CMK (cell line): ENCODE measurements at places on chromosomes 7 and 10.

GRCh38 chr7:155787171-155787851 is 25.0 kb downstream of the SHH start:
- DNase-seq = no peak

DNA sequence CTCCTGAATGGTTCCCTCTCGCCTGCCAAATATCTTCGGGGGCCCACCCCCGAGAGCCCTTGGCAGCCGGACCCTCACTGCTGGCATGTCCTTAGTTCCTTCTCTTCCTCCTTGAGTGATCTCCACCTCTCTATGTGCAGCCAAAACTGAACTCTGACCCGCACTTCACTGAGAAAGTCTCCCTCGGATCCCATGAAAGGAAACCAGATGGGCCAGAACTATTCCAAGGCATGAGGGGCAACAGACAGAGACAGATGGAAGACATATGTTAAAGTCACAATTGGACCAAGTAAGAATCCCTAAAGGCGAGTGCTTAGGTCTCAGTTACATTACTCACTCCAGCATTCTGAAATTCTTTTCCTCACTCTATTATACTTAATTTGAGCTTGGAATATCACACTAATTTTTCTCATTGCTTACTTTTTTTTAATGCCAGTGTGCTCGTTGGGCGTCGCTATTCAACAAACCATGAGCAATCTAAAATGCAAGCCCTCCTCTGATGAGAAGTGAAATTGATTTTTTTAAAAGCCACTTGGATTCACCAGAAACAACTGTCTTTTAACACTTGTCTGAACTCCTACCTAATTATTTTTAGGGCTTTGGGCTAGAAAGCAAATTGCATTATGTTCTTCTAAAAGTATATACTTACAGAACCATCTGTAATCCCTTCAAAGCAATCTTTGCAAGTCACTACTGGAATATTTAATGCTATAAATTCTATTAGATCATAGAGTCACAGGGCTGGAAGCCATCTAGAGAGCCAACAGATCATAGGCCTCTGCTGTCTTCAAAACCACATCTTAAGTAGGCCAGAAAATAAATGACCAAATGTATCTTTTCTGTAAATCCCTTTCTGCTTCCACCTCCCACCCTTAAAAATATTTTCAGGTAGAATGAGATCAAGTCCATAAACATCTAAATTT is 43.3 kb upstream of the EZH2 start:
- DNase-seq = no peak

- no peak for DNase-seq
Measured at GRCh38 chr7:150339409-150339809, 2.0 kb downstream of the RARRES2 start.

- DNase-seq = no peak
Measured at GRCh38 chr10:93131986-93132385, 58.3 kb downstream of the CYP26A1 start.

DNA sequence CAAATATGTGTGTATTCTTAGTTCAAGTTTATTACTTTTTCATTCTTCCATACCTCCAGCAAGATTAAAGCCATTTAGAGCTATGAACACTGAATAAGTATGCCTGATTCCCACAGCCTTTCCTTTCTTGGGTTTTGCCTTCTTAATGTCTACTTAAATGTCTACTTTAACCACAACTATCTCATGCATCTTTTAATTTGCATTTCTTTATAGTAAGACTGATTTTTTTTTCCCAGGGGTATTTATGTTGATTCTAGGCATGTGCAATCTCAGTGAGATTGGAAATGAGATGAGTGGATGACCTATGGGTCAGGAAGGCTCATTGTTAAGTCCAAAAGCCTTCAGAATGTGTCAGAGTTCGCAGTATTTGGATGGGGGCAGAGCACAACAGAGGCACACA is 3.6 kb downstream of the PCBD1 start:
- no peak for DNase-seq

GRCh38 chr10:71381611-71382010 is 15.1 kb upstream of the CDH23 start:
- DNase-seq = no peak

DNA sequence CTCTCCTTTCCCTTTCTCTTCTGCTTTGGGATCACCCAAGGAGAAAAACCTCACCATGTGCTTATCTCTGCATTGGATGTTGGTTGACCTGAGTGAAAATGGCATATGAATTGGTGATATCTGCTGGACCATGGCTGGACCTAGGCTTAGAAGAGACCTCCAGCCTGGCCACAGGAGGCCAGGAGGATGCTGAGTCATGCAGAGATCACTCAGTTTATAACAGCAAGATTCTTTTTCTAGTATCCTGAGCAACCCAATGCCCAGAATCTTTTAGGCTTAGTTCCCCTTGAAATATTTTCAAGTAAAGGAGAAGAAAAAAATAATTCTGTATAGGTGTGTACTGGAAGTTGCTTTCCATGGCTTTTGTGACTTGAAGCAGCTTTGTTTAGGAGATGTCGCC is 236.3 kb downstream of the KLF6 start:
- DNase-seq = no peak

DNA sequence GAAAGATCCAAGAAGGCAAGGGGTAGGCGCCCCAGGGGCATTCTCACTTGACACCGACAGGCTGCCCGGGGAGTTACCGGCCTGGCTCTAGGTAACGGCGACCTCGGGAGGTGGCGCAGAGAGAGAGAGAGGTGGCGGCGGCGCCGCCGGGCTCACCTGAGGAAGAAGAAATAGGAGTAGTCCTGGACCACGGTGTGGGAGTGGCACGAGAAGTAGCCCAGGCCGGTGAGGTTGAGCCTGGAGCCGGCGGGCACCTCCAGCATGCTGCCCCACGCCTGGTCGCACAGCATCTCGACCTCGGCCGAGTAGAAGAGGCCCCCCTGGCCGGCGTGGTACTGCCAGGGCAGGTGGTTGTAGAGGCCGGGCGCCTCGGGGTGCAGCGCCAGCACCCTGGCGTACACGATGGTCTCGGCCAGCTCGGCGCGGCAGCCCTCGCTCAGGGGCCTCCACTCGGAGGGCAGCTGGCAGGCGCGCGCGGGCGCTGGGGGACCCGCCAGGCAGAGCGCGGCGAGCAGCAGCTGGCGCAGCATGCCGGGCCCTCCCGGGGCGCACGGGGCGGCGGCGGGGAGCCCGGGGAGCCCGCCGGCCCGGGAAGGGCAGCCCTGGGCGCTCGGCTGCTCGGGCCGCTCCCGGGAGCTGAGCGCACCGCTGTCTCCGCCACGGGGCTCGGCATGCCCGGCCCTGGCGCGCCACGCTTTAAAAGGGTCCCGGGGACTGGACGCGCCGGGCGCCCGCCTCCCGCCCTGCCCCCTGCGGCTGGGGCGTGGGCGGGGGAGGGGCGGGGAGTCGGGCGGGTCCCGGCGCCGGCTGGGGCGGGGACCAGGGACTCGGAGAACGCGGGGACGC is at the start of gene CCDC3:
CCDC3 (minus strand) TSS at position 673 of the 846 bp plus-strand sequence; CDS start at position 530, 143 bp downstream.
- DNase-seq = no peak

DNA sequence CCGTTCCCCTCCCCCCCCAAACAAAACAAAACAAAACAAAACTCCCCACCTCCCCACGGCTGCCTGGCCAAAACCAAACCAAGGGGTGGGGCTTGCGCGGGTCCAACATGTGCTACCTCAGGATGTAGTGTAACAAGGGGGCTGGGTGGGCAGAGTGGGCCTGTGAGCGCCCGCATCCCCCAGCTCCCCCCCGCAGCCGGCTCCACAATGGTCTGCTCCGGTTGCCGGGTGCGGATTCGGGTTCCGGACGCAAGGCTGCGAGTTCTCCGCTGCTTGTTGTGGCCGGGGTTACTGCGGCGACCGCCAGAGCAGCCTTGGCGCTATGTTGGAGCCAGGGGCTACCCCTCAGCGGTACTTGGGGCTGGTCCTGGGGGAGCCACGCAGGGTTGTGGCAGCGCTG is 4.9 kb downstream of the C10orf143 start:
- no peak for DNase-seq

GRCh38 chr7:130925136-130925794 is 191.3 kb upstream of the KLF14 start:
- DNase-seq = no peak

DNA sequence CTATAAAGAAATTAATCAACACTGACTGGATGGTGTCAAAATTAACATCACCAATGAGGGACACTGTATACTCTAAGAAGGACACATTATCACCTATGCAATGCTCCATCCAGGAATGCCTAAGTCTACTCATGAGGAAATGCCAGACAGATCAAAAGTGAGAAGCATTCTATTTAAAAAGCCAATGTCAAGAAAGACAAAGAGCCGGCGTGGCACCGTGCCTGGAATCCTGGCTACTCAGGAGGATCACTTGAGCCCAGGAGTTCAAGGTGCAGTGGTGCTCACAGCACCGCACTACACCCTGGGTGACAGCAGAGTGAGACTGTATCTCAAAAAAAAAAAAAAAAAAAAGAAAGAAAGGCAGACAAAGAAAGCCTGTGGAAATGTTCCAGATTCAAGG is 45.5 kb upstream of the ANAPC16 start:
- no peak for DNase-seq

- no peak for DNase-seq
Measured at GRCh38 chr7:132307465-132307864, 268.8 kb downstream of the PLXNA4 start.

DNA sequence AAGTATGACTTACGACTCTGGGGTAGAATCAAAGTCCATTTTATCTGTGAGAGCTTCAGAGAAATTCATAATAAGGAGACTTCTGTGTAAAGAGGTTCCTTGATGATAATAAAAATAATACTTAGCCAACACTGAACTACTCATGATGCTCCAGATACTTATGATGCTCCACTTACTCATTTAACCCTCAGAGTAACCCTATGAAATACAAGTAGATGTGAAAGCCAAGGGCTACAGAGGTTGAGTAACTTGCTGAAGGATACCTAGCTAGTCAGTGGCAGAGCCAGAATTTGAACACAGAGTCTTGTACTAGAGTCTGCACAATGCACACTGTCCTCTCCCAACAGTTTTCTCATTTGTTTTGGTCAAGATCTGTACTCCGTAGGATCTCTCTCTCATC is 89.5 kb downstream of the HECW1 start:
- DNase-seq = no peak

GRCh38 chr7:33307205-33307604 is 177.8 kb downstream of the BBS9 start:
- no peak for DNase-seq

DNA sequence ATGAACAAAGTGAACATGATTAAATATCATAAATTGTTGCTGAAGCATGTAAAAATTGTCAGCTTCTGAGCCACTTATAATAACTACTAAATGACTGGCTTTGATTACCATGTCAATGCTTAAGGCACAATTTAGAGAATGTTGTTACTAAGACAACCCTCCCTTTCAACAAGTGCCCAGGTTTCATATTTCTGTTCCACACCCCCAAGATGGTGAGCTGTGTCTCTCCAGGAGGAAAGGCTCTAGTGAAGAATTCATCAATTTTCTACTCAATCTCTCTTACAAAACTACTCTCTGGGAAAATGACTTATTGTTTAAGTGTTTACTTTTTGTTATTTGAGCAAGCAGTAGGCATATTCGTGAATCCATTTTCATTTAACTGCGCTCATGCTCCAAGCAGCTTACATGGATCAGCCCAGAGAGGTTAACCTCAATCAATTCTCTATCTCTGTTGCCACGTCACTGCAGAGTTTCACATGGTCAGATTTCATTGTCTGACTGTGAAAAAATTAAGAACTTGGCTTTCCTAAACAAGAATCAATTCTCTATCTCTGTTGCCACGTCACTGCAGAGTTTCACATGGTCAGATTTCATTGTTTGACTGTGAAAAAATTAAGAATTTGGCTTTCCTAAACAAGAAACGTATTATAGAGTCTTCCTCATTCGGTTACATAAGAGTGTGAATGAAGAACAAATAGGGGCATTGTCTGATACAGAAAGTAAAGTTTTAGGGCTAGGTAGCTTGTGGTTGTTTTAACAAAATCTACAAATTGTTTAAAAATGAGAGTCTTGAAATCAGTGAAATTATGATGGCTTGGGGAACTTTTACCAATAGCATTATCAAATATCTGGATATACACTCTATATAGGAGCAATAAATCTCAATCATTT is 49.7 kb downstream of the CCDC71L start:
- DNase-seq = no peak

- DNase-seq = no peak
Measured at GRCh38 chr7:35437619-35438275, 183.8 kb upstream of the TBX20 start.

GRCh38 chr7:151248346-151249033 is at the start of gene SMARCD3:
TSS of gene SMARCD3 (minus strand) at chr7:151248694. CDS start at chr7:151248562, 132 bp downstream.
- no peak for DNase-seq

GRCh38 chr10:105347487-105347886 is 706.4 kb downstream of the SORCS3 start:
- no peak for DNase-seq

- DNase-seq = no peak
Measured at GRCh38 chr7:18906901-18907300, 210.5 kb downstream of the TWIST1 start.

- DNase-seq = no peak
Measured at GRCh38 chr10:30127120-30127541, 67.7 kb upstream of the JCAD start.
